Activated effector memory CD4-positive, alpha-beta T cell treated with Interleukin-2 at 50 U/mL for 16 hours (primary cell): ENCODE measurements at places on chromosomes 6 and 20.

DNA sequence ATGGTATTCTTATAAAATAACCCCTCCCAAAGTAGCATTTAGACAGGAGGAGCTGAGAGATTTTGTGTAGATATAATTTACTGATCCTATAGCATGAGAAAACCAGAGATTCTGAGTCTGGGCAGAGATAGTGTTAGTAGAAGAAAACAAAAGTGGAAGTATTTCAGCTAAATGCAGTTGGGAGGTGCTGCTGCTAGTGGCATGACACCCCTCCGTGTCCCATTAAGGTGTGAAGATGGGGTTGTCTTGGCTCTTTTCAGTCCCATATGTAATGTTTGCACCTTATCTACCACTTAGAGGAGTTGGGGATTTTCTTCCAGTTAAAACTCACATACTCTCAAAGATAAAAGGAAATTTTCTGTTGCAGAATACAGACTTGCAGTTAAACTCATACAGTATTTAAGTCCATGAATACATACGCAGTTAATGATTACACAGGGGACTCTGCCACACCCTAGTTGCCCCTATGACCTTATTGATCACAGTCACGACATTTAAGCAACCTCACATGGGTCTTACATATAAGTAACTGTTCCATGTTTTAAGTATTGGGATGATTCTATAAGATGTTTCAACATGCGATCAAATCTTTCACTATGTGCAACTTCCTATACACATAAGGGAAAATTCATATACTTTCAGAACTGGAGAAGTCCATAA is 11.5 kb downstream of the TAAR2 start:
- no peak for DNase-seq

DNA sequence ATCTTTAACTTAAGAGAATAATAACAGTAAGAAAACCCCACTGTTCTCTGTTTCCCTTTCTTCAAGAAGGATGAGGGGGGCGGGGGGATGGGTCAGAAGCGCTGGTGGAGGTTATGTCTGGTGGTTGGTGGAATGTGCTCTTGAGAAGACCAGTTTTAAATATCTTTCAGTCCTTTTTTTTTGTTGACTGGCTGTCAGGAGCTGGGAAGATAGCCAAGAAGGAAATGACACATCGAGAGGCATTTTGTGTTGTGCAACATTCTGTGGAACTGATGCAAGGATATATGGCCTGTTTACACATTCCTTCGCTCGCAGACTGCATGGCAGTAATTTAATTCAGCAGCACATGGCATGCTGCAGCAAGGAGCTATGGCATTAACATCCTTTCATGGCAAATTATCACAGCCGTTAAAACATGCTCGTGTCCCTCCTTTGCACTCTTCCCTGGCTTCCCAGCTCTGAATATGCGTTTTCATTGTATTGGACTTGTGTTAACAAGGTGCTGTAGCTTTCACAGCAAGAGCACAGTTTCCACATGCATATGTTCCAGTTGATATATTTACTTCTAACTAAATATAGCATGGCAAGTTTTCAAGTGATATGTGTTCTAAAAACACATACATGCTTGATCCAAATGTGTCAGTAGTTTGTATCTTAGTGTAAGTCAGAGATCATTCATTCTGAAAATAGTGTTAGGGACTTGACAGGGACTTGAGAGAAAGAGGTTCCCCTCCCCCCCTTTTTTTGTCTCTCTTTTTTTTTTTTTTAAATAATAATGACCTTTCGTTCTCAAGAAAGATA is 68.2 kb upstream of the SUPT3H start:
- DNase-seq: no peak

DNA sequence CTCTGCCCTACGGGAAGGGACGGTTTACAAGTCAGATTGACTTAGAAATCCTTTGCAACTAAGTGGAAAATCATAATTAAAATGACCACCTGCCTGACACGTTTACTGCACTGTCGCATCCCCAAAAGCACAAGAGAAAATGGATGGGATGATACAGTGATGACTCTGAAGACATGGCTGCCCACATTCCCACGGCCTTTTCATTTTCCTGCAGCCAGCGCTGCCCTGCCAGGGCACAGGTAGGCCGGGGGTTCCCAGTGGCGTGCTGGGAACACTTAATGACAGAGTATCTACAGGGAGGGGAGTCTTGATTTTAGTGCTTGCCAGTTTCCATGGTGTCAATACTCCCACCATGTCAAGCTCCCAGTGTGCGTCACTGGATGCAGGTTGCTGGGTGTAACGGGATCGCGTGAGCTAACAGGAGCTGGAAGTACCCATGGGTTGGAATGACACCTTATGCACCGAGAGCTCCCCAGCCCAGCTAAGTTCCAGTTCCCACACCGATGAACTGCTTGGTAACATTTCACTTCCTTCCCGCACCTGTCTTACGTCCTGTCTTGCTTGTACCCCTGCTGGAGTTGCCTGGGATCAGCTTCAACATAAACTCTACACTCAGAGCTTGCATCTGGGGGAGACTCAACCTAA is 129.0 kb downstream of the ANKRD60 start:
- DNase-seq: no peak

- DNase-seq: no peak
Observed at GRCh38 chr6:15504581-15505350, 158.1 kb downstream of the DTNBP1 start.

- no peak for DNase-seq
Observed at GRCh38 chr6:30985490-30985889, 2.0 kb downstream of the MUC21 start.

DNA sequence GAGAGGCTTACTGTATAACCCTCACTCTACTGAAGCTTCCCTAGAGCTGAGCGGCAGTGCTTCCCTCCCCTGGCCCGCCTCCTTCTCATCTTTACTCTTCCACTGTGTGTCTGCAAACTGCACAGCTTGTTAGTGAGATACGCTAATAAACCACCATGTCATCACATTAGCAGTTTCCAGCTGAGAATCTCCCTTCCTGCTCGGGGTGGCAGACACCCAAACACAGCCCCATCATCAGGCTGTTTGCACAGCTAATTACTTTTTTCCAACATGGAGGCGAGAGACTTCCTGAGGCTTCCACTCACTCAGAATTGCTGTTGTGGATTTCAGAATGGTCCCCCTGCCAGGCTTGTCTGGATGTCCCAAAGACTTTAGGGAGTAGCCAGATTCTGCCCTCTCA is 444.9 kb upstream of the SULF2 start:
- no peak for DNase-seq

- no peak for DNase-seq
Observed at GRCh38 chr20:36466089-36466488, 75.2 kb upstream of the MYL9 start.

GRCh38 chr6:42322676-42323075 is 105.0 kb upstream of the MRPS10 start:
- no peak for DNase-seq

DNA sequence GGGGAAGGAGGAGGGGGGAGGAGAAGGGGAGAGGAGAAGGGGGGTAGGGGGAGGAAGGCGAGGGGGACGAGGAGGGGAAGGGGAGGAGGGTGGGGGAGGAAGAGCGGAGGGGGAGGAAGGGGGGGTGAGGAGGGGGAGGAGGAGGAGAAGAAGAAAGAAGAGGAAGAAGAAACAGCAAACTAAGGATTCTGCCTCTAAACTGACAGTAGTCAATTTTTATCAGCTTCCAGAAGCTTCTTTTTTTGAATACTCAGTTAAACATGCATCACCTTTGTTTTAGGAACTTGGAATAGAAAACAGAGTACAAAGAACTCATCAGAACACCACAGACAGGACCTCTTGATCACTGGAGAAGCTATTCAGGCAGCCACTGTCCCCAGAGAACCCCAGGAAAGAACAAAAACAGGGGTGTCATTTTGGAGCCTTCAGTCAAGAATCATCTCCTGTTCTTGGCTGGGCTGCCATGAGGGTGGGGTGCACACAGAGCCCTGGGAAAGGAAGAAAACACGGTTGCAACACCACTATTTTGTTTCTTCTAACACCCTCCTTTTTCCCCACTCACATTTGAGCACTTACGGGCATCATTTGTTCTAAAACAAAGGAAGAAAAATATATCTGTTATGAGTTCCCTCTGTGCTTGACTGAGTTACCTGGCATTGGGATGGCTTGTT is 67.4 kb downstream of the TMEM170B start:
- DNase-seq: no peak
